Memory B cell (primary cell): ENCODE measurements at places on chromosomes 1 and 21.

- DNase-seq: no peak
These were observed 64.2 kb upstream of the KIF26B start for GRCh38 chr1:245090491-245091090.

DNA sequence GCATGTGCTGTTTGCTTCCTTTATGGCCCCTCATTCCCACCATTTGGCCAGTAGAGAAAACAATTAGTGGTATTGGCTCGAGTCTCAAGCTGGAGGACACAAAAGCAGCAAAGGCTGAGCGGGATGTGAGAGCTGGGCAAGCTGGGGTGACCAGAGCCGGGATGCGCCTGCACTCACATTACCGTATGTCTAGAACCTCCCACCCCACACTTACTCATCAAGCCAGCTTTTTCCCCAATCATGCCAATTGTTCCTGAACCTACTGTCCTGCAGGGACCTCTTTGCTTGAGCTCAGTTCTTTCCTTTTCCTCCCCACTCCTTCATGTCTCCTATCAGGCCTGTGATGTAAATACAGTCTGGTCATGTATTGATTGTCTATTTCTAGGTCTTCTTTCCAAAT, 45.9 kb downstream of the KIRREL1 start:
- no peak for DNase-seq

DNA sequence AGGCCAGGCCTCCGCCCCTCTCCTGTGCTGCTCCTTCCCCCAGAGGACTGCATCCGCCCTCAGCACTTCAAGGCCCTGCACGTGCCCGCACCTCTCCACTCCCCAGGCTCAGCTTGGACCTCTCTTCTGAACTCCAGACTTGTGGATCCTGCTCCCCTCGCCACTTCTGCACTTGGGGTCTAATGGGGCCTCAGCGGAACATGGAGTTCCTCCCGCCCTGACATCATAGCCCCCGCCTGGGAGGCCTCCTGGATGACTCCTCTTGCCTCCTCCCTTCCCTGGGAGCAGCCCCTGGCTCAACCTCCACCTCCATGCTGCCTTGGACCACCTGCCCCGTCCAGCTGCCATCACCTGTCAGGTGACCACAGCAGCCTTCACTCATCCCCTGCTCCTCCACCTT, 10.1 kb downstream of the OXCT2 start:
- DNase-seq: no peak

- DNase-seq: no peak
These were observed 143.5 kb downstream of the SYT14 start for GRCh38 chr1:210081494-210081893.

- no peak for DNase-seq
These were observed 2.9 kb upstream of the INAVA start for GRCh38 chr1:200891774-200892157.

DNA sequence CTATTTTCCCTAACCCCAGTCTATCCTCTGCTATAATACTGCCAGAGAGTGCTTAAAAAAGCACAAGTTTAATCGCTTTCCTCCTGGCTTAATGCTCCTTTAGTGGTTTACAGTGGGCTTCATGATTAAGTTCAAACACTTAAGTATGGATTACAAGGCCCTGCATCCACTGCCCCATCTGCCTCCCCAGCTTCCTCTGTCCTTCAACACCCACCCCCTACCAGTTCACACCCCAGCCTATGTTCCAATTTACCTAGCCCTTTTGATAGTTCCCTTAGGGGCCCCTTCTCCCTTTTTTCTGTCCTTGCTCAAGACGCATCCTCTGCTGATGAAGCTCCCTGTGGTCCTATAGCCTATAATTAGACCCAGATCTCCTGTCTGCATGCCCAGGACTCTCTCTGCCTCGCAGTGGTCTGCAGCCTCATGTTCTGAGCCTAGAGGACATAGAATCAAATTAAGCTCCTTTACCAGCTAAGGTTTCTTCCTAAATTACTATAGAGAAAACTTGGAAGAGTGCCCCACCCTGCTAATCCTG, 212.5 kb downstream of the FGGY start:
- DNase-seq: no peak

- DNase-seq: no peak
These were observed 6.0 kb upstream of the VASH2 start for GRCh38 chr1:212944229-212944901.

GRCh38 chr1:72140222-72140621, 142.1 kb downstream of the NEGR1 start:
- no peak for DNase-seq

- DNase-seq: no peak
These were observed 1079.1 kb downstream of the ADGRL2 start for GRCh38 chr1:82879701-82880305.

GRCh38 chr1:24345334-24345733, 26.2 kb downstream of the GRHL3 start:
- no peak for DNase-seq

DNA sequence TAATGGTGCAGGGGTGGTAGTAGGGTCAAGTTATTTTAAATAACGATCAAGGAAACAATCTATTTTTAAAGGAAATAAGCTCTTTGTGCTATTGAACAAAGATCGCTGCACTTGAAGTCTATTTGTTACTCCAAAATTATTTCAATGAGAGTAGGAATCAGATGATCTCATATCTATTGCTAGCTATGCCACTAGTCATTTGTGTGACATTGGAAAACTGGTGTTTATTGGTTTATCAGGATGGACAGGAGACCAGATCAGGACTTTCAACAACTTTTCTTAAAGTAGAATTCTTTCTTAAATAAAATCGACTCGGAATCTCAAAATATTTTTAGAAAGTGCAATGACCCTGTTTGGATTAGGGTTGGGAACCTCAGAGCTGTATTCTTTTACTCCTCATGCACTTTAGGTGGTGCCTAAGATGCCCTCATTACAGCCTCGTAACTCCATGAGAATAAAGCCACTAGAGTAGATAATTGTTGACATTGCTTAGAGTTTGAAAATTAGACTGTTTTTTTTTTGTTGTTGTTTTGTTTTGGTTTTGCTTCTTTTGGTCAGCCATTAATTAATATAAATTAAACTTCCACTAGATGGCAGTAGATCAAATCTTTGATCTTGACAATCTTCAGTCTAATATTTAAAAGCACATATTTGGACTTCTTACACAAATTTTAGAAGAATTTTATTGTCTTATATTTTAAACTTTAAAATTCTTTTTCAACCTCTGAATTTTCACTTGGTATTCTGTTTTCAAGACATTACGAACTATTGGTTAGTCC, 352.4 kb downstream of the USP25 start:
- no peak for DNase-seq

- DNase-seq: no peak
These were observed 21.5 kb downstream of the BCL9 start for GRCh38 chr1:147562819-147563218.

GRCh38 chr1:244063498-244063897, 12.4 kb downstream of the ZBTB18 start:
- no peak for DNase-seq

- no peak for DNase-seq
These were observed 49.7 kb downstream of the PGM1 start for GRCh38 chr1:63642901-63643300.

DNA sequence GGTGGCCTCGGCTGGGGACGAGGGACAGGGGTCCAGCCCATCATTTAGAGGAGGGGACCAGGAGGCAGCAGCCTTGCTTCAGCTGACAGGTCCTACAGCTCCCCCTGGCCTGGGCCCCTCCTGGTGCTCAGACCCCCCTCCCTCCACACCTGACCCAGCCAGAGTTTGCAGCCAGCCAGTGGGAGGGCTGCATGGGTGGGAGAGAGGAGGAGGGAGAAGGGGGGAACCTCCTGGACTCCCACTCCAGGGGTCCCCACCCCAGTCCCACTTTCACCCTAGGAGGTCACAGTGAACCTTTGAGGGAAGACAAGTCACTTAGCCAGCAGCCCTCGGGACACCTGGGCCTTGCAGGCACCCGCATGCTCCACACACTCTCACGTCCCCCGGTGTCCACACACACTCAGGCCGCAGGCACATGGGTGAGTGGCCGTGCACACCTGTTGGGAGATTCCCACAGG, 108.9 kb upstream of the ZBTB40 start:
- no peak for DNase-seq

GRCh38 chr21:45993210-45994085, 11.9 kb downstream of the COL6A1 start:
- DNase-seq: no peak

- DNase-seq: no peak
These were observed 19.0 kb downstream of the DAB1 start for GRCh38 chr1:57404884-57405283.

DNA sequence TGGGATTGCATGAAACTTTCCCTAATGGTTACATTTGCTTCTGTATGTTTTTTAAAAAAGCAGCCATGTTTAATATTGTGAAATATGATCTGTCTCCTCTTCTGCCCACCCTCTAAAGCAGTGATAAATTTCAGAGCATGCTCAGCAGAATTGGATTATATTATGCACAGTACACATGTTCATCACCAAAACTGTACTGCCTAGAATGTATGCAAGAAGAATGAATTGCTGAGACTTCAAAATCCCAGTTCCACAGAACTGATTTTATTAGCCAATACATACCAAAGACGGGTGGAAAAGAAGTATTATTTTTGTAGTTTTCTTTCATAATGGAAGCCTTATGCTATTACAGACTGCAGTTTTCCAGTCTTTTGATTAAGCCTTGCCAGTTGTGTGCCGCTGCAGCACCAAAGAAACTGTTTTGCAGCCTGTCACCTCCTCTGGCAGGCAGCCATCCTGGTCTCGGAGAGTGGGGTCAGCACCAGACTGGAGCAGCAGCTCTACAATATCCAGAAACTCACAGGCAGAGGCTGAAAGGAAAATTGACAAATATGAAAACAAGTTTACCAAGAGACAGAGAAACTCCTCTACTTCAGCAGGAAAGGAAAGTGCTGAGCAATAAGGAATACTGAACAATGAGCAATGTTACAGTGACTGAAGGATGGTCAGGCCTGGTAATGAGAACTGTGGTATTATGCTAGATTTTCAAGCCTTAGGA, 58.1 kb downstream of the LHX4 start:
- no peak for DNase-seq

GRCh38 chr1:25033030-25033827, 103.2 kb upstream of the RUNX3 start:
- no peak for DNase-seq

DNA sequence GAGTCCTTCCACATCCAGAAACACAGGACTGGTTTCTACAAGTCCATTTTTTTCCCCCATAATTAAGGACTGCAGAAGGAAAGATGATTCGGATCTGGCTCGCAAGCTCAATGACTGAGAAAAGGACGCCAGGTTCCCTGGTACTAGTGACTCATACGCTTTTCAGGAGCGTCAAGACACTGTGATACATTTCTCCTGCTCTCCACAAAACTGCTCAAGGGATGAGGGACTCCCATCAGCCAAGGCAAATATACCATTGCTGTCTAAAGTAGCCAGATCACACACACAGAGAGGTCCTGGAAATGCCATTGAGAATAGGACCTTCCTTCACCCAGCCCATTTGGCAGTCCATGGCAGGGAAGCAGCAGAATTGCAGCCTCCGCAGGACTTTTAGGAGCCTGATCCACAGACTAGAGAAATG, 253.6 kb upstream of the IRF2BP2 start:
- no peak for DNase-seq

- DNase-seq: no peak
These were observed 44.1 kb upstream of the WLS start for GRCh38 chr1:68276448-68276847.

DNA sequence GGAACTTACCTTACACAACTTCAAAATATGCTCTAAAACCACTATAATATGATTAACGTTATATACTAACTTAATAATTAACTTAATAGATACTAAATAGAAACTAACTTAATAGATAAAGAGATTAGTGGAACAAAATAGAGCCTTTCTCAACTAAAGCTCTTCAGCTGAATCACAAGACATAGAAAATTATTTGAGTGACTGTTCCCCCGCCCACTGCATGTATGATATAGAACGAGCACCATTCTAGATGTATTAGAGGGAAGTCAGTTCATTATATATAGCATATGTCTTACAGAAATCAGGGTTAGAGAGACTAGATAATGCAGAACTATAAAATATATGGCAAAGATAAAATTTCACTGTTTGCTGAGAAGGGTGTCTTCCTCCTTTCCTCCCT, 16.3 kb downstream of the LYPLAL1 start:
- no peak for DNase-seq

DNA sequence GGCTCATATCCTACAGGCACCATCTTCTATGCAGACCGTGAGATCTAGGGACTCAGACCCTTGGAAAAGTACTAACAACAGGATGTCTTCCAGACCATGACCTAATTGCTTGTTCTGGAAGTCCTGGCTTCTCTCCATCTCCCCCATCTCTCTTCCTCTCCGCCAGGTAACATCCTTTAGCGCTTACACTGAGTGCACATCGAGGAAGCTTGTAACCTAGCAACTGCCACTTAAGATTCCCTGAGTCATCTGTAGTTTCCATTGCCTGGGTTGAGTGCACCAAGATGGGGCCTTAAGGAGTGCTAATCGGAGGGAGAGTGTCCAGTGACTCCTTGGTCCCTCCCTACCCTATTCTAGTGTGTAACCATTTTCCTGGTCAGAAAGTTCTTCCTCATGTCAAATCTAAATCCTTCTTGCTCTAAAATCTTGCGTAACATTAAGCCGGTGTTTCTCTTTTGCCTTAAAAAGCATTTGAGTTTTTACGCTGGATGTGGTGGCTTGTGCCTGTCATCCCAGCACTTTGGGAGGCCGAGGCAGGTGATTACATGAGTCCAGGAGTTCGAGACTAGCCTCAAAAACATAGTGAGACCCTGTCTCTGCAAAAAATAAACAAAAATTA, 9.7 kb downstream of the KLHDC8A start:
- DNase-seq: no peak
